ENCODE measurements at places on chromosomes 3 and 15. TPM values are rescaled to one million over a fixed set of nuclear protein-coding genes. Genes with fewer than 3 reads are reported as not detected.

DNA sequence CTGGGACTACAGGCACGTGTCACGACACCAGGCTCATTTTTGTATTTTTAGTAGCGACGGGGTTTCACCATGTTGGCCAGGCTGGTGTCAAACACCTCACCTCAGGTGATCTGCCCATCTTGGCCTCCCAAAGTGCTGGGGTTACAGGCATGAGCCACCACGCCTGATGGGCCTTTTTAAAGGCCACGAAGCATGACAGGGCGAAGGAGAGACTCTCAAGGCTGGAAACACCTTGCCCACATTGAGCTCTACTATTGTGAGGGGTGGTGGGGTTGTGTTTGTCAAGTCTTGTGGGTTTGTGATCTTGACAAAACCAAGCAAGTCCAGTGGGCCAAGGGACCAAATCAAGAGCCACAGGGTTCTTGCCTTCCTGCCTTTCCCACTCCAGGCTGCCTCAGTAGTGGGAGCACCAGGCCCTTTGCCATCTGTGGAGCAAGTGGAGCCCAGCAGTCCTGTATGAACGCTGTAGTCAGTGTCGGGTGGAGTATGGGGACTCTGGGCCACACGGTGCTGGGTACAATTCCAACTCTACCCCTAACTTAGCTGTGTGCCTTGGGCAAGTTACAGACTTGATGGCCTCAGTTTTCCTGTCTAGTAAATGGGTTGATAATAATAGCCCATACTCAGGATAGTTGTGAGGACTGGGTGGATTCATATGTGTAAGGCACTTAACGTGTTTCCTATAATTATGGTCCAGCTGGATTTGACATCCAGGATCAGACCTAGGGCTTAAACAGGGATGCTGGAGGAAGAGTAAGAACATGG lies 33.3 kb downstream of the EDEM1 start:
- no peak for DNase-seq

DNA sequence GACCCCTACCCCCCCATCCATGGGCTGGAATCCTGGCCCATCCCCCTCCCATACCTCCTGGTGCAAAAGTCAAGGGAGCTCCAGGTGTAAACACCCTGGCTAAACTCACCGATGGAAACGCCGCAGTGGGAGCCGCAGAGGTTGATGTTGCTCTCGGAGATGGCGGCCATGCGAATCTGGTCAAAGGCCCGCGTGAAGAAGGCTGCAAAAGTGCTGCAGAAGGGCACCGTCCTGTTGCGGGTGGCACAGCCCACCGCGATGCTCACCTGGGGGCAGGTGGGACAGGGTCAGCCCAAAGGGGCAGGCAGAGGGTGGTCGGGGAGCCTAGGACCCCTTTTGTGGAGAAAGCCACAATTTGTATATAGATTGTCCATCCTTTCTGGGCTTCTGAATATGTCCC lies 26.7 kb downstream of the TKT start:
- DNase-seq: peak; percentile 67

GRCh38 chr15:85760531-85761371 lies 34.0 kb downstream of the KLHL25 start:
- no peak for DNase-seq

GRCh38 chr3:32839714-32840085 lies 21.9 kb downstream of the TRIM71 start:
- no peak for DNase-seq

DNA sequence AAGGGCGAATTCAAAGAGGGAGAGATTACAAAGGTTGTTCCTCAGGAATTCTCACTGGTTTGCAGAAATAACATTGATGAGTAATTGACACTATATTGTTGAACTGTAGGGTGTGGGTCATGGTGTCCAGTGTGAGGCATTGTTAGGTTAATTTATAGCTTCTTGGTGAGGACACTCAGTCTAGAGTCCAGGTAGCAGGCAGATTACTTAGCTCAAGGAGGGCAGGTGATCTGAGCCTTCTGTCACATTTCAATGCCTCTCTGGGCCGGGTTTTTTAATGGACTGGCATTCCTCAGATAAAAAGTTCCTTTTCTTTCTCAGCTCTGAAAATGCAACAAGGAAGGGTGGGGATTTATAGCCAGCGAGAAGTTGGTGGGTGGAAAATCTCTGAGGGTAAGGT lies 194.2 kb upstream of the PROK2 start:
- DNase-seq: no peak

DNA sequence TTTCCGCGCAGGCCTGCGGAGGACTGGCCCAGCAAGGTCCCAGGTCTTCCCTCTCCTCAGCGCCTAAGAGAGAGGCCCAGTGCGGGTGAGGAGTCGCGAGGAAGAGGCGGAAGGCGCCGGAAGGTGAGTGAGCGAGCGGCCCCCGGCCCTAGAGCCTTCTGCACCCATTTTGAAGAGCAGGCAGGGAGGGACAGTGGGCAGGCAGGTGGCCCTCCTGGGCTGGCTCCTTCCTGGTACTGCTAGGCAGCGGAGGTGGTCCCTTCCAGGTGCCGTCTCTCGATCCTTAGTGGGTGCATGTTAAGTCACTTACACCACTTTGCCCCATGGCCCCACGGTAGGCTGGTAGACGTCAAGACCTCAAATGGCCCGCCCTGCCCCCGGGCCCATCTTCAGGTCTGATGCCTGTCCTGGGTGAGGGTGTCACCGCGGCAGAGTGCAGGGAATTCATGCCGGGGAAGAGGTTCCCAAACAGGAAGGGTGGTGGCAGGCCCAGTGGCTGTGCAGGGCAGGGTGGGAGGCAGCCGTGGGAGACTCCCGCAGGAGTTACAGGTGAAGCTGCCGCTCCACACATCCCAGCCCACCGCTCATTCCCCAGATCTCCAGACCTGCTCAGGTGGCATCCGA lies 14.4 kb downstream of the PAK6 start:
- DNase-seq: no peak

DNA sequence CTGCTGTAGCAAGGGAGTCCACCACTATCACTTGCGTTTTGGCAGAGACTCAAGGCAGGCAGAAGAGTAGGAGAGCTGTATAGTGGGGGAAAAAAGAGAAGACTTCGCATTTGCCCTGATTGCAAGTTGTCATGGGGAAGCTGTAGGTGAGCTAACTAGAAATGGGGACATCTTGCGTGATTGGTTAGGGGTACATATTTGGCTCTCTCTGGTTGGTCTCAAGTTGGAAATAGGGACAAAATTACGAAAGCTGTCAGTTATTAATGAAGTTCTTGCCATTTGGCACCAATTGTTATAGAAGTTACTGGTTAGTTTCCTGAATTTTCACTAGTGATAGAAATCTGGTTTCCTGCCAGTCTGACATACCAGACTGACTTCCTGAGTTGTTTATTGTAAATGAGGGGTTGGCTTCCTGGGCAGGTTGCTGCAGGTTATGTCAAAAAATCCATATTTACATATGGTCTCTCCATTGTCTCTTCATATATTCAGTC lies 8.2 kb upstream of the SENP7 start:
- no peak for DNase-seq

- peak; percentile 87 for DNase-seq
Observed at GRCh38 chr3:14633819-14634424, 17.6 kb upstream of the CCDC174 start.

The CCR4 gene
- total RNA-seq: 0.23 TPM

GRCh38 chr15:77966540-77967234 lies 110.8 kb downstream of the TBC1D2B start:
- peak; percentile 73 for DNase-seq

All from posterior vena cava (tissue), 2 donors.